ENCODE measurements at places on chromosomes 7 and 10.

- no peak for DNase-seq
These were observed 258.8 kb downstream of the AHR start for GRCh38 chr7:17557251-17557671.

DNA sequence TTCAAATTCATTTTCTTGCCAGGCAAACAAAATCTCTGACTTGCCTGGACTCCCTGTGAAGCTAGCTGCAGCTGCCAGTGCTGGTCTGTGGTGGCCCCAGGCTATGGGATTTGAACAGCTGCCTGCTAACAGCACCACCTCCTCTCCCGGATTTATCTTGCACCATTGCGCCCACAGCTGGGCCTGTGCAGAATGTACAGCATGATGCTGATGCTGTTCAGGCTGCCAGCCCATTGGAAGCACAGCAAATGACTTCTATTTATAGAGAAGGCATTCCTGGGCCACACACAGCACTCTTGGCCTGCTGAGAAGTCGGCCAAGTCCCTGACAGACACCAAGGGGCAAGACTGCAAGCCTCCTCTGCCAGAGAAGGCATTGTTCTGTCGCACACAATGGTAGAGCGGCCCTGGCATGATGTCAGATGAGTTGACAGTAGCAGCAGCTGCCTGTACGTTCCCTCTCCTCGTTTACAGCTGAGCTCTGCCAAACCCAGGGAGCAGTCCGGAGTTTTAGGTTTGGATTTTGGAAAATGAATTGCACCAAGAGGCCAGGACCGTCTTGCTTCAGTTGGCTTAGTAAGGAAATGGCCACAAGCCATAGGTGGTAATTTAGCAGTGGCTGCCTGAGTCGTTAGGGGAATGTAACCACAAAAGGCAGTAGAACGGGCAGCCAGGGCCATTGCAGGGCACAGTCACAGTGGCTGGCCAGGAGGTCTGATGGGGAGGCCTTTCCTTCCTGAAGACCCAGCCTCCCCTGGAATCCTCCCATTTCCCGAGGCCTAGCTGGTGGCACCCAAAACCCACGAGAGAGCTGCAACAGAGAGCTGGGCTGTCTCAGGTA lies 38.5 kb downstream of the MTURN start:
- DNase-seq, result no peak

DNA sequence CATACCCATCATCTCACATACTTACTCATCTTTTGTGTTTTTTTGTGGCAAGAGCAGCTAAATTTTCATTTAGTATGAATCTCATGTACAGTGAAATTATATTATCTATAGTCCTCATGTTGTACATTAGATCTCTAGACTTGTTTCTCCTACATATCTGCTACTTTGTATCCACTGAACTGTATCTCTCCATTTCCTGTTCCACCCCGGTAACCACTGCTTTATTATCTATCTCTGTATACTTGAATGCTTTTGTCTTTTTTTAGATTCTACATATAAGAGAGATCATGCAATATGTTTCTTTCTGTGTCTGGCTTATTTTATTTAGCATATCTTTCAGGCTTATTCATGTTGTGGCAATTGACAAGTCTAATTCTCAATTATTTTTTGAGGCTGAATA lies 125.1 kb downstream of the ANKRD7 start:
- no peak for DNase-seq

- DNase-seq, result no peak
These were observed 6.0 kb downstream of the AGFG2 start for GRCh38 chr7:100544967-100545359.

GRCh38 chr7:4822677-4823076 lies 39.2 kb downstream of the PAPOLB start:
- DNase-seq, result no peak

DNA sequence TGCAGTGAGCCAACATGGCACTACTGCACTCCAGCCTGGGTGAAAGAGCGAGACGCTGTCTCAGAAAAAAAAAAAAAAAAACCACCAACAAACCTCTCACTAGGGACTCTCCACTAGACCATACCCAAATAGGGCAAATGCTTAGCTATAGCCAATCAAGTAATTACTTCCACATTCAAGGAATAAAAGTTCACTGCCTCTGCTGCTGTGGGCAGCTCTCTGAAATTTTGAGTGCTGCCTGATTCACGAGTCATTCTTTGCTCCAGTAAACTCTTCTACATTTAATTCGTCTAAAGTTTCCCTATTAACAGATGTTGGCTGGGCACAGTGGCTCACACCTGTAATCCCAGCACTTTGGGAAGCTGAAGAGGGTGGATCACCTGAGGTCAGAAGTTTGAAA lies 4.7 kb upstream of the NRBF2 start:
- no peak for DNase-seq

DNA sequence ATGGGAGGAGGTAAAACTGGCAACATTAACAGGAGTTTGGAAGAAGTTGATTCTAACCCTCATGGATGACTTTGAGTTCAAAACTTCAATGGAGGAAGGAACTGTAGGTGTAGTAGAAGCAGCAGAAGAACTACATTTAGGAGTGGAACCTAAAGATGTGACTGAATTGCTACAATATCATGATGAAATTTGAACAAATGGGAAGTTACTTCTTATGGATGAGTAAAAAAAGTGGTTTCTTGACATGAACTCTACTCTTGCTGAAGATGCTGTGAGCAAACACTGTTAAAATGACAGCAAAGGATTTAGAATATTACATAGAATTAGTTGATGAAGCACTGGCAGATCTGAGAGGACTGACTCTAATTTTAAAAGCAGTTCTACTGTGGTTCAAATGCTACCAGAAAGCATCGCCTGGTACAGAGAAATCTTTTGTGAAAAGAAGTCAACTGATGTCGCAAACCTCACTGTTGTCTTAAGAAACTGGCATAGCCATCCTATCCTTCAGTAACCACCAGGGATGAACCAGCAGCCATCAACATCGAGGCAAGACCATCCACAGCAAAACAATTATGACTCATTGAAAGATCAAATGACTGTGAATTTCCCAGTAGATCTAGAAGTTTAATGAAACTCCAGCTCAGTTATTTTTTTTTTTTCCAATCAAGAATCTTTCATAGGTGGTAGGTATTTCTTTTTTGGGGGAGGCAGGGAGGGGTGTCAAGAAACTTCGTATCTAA lies 20.8 kb downstream of the BRAF start:
- peak; percentile 40 for DNase-seq

GRCh38 chr7:145644426-145645134 lies 472.0 kb upstream of the CNTNAP2 start:
- DNase-seq, result no peak

DNA sequence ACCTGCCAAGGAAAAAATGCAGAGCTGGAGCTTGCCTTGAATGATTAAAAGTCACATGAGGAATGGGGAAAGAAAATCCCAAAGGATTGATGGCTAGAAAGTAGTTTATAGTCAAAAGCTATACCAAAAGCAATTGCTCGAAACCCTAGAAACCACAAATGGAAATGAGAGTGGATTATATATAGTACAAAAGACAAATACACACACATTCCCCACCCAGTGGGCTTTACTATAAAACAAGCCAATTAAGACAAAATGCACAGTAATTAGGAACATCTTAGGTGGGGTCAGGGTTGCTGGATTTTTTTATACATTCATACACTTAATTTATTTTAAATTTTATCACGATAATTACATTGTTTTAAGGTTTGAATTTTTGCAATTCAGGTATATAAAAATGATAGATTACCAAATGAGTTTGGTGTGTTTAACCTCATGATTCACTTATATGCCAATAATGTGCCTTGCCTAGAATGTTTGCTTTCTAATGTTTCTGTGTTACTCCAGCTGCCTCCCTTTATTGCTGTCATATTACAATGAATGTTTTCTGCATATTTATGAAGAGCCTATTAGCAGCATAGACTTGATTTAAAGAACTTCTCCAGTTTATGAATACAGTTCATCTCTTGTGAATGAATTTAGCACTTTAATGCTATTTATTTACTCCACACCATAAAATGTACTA lies 421.3 kb downstream of the EXOC4 start:
- no peak for DNase-seq
